Hippocampal formation (tissue), 2 donors: ENCODE measurements at places on chromosomes 7 and 10.

DNA sequence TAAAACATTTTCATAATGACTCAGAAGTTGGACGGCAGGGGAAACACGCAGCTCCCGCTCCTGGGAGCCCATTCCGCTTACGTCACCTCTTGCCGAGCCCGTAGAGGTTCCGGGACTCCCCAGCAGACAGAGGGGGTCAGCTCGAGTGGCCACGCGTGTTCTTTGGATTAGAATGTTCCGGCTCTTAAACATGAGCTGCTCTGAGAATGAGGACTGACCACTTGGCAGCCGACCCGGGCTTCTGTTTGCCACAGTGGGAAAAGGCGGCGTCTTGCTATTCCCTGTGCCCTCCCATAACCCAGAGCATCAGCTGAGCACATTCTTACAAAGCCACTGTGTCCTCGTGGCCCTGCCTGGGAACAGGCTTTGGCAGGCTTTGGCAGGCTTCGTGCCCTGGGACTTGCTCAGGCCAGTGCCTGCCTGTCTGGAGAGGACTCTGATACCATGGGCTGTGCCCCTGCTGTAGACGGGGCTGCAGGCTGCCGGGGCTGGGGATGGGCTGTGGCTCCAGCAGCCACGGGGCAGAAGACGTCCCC lies 40.1 kb downstream of the PFKP start:
- DNase-seq = peak; percentile 77

- DNase-seq = no peak
These were observed 37.2 kb upstream of the JCAD start for GRCh38 chr10:30096564-30096963.

GRCh38 chr10:61172182-61172926 lies 228.4 kb upstream of the RHOBTB1 start:
- no peak for DNase-seq

DNA sequence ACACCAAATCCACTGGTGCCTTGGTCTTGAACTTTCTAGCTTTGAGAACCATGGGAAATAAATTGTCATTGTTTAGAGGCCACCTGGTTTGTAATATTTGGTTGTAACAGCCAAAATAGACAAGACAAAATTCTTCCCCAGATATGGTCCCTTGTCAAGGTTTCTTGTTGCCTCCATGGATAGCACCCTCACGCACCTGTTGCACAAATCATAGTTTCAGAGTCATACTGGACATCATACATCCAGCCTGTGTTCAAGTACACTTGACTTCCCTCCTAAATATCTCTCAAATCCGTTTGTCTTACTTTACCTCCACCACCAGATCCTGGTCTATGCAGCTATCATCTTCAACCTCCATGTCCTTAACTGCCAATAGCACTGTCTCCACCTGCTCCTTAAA lies 256.7 kb upstream of the IGFBP3 start:
- no peak for DNase-seq

GRCh38 chr10:130485958-130486895 lies 350.0 kb downstream of the GLRX3 start:
- no peak for DNase-seq

DNA sequence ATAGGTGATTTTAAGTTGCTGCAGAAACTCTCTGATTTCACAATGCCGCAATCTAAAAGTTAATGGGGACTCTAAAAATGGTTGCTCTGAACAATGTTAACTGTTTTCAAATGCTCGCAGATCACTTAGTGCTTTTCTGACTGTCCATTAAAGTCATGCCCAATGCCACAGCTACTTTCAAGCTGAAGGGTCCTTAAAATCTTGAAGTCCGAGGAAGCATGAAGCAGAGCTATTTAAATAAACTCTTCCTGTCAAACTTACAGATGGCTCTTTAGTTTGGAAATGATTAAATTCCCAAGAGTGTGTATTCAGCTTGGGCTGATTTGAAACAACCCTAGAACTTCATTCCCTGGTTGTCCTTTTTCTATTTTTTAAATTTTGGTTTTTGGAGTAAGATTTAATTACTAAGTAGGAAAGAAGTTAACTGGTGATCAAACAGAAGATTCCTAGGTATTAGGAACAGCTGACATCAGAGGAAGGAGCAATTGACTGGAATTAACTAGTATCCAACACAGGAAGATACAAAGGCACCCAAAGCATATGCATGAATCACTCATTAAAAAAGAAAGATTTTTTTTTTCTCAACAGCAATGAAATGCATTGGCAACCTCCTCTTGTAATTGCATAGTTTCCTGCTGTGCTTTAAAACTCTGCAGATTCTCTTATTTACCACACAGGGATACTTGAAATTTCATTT lies 105.1 kb downstream of the NRP1 start:
- DNase-seq = no peak
